ENCODE measurements at places on chromosomes 3 and 15.

GRCh38 chr15:48121849-48122248 lies 1.1 kb downstream of the SLC24A5 start:
- DNase-seq, result no peak

DNA sequence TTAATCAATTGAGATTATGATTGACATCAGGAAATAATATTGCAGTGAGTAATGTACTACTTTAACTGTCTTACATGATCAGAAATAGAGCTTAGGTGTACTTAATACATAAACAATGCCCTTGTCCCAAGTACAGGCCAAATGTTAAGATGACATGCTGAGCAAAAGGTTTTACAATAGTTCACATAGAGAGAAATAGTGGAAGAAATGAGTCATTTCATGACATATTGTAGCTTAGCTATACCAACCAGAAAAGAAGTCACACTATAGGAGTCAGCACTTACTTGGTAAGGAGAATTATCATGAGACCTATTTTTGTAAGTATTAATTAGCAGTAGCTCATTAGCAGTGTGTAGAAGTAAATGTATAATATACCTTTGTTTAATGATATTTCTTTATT lies 96.4 kb upstream of the NANOGP8 start:
- no peak for DNase-seq

GRCh38 chr3:100310355-100310965 lies 24.1 kb upstream of the NIT2 start:
- DNase-seq, result no peak

- no peak for DNase-seq
Measured at GRCh38 chr15:58650102-58650501, 99.4 kb downstream of the ADAM10 start.

GRCh38 chr15:94255540-94255939 lies 24.2 kb downstream of the MCTP2 start:
- DNase-seq, result no peak

DNA sequence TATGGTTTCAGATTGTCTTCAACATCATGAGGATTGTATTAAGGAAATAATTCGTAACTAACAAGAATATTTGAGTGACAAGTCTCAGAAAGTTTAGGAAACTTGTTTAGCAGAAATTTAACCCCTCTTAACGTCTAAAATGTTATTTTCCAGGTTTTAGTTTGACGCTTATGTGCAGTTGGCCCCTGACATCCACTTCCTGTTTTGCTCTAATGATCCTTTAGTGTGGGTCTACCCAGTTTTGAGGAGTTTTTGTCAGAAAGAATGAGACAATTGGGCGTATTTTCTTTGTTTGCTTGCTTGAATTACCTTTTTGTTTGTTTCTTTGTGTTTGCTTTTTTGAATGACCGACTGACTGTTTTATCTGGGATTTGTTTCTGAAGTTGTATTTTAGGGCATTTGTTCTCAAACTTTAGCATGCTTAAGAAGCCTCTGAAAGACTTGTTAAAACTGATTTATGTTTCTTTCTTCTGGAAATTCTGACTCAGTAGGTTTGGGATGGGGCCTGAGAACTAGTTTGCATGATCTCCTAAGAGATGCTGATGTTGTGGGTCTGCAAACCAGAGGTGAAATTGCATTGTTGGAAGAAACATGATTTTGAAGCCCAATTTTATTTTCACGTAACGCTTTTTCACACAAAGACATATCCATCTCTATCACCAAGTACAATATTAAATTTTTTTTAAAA lies 20.6 kb downstream of the RBMS3 start:
- DNase-seq, result no peak

- DNase-seq, result no peak
Measured at GRCh38 chr3:60076331-60076730, 1026.5 kb upstream of the CFAP20DC start.

GRCh38 chr3:120903221-120903620 lies 4.8 kb upstream of the STXBP5L start:
- DNase-seq, result no peak

DNA sequence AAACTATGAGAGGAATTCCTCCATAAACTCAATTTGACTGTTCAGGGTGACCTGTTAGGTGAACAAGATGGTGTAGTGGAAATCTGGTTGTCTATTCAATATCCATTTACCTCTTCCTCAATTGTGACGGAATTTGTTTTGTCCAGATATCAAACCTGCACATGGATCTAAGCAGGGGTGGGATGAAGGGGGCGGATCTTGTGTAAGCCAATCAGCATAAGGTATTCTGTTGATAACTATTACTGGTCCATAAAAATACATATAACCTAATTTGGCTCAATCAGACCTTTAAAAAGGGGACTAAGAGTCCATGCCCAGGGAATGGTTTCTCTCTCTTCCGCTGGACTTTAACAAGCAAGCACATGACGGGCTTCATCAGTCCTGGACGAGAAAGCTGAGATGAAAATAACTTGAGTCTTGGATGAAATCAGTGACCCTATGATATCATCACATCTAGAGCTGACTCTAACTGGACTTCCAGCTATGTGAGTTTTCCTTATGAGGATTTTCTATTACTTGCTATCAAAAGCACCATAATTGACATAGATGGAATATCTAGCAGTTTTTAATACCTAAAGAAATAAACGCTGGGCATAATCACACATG lies 5.7 kb upstream of the POPDC2 start:
- no peak for DNase-seq

DNA sequence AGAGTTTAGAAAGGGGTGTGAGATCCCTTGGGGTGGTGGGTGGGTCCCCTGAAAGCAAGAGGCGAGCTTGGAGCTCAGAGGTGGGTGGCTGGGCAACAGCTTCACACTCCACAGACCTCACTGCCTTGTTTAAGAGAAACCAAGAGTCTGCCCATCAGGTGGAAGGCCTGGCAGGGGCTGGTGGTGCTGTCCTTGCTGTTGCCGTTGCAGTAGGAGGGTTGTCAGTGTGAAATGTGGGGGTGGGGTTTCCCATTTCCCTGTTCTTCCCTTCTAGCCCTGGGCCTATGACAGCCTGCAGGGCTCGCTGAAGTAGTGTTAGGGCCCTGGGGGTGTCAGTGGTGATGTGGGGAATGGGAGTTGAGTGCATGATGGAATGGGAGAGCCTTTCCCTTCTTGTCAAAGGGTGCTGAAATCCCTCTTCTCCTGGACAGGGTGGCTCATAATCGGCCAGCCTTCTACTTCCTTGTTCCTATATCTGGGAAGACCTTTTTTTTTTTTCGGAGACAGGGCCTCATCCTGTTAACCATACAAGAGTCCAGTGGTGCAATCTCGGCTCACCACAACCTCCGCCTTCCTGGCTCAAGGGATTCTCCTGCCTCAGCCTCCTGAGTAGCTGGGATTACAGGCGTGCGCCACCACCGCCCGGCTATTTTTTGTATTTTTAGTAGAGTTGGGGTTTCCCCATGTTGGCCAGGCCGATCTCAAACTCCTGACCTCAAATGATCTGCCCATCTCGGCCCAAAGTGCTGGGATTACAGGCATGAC lies 4.3 kb downstream of the PLEKHO2 start:
- no peak for DNase-seq

GRCh38 chr3:45705839-45706808 lies 16.9 kb downstream of the SACM1L start:
- no peak for DNase-seq

DNA sequence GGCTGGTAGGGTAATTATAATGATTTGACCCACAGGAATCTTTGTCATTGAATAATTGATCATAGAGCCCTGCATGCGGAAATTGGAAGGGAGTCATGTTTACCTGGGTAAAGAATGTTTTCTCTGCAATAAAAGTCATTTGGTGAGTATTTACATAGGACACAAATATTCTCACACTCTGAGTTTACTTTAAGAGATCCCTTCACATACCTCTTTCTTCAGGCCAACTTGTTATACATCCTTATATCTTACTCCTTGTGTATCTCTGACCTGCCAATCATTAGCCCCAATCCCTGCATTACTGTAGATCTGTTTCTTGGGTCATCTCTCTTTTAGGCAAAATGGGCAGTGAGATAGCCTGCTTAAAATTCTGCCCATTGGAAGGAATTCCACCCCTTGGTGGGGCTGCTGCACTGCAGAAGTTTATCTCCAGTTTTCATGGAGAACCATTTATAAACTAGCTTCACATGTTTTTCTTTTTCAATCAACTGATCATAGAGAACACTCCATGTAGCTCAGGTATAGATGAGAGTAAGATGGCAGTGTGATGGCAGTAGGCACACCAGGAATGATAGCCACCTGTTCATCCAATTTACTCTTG lies 46.2 kb downstream of the ILDR1 start:
- DNase-seq, result no peak

DNA sequence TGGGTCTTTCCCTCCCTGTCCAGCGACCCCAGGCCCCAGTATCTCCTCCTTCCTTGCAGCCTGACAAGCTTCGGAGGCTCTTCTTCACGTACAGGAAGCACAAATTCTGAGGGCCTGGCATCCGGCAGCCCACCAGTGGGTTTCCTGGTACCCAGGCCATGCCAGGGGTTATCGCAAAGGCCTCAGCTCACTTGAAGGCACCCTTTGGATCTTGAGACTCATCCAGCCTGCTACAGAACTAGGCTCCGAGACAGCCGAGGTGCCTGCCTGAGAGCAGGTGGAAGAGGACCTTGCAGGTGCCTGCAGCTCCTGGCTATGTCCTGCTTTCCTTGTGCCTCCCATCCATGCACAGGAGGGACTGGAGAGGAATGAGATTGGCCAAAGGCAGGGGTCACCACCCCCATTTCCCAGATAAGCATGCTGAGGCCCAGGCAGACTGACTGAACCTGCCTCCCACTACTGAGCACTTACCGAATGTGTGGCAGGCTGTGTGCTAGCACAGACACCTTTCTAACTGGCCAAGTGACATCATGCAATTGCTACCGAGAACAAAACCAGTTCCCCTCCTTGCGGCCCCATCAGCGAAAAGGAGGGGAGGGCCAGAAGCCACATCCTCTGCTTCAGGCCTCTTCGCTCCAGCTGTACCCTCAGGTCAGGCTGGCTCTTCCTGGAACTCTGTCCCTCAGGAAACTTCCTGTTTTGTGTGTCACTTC lies 11.2 kb downstream of the SH2D7 start:
- DNase-seq, result no peak

DNA sequence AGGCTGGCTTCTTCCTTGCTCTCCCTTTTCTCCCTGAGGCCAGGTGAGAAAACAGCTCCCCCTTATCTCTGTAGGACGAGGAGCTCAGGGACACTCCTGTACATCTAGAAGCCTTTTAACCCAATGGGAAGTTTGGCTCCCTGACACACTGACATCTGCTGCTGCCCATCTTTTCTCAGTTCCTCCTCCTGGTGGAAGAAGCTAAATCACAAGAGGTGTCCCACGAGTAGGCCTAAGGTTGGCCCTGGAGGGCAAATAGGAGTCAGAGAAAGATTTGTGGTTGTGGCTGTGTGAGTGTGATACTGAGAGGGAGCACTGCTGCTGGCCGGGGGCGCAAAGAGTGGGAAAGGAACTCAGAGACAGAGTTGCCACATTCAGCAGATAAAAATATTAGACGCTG lies 49.5 kb downstream of the ARHGAP31 start:
- DNase-seq, result no peak

DNA sequence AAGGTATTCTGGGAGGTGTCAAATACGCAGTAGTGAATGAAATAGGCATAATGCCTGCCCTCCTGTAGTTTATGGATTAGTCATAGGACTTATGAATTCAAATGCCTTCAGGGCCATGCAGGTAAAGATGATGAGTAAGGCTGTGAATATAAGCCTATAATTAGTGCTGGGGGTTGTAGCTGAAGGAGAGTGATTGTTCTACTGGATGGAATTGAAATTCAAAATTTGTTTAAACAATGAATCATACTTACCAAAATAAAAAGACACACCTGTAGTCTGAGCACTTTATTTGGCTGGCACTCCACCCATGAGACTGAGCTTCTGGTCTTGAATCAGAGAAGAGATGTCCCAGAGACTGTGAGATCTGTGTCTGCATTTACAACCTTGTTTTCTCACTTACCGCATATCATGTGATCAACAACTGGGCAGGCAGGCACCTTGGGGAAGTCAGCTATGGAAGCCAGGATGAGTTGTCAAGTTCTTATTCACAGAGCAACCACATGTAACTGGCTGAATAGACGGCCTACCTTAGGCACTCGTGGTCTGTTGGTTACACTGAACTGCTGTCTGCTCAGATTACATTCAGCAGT lies 291.8 kb downstream of the NAALADL2 start:
- no peak for DNase-seq

DNA sequence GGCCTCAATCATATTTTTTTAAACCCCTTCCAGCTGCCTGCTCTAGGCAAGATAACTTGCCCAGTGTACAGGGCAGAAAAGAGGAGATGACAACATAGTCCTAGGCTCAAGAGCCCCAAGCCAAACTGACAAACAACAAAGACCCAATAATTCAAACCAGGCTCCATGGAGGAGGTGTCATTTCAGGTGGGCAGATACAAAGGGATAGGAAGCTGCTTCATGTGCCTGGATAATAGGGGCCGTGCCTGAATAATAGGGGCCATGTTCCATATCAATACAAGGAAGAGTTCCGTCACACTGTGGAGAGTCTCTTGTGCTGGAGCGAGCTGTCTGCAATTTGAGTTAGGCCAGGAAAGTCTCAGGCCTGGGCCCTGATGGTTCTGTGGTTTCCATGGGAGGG lies 35.4 kb upstream of the TRIM71 start:
- DNase-seq, result no peak

DNA sequence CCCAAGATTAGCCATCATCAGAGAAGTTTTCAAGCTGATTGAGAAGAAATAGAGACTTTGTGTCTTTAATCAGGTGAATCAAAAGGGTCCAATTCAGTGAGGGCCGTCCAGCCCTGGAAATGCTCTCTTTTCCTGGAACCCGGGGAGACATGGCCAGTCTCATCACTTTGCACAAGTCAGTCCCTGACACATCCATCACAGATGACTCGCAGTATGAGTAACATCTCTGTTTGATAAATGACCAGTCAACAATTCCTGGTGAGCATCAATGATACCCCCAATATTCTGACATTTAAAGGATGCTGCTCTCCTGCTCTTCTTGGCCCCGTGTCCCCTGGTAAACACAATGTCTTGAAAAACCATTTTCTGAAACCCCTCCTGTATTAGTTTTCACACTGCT lies 26.7 kb downstream of the C3orf20 start:
- DNase-seq, result no peak

DNA sequence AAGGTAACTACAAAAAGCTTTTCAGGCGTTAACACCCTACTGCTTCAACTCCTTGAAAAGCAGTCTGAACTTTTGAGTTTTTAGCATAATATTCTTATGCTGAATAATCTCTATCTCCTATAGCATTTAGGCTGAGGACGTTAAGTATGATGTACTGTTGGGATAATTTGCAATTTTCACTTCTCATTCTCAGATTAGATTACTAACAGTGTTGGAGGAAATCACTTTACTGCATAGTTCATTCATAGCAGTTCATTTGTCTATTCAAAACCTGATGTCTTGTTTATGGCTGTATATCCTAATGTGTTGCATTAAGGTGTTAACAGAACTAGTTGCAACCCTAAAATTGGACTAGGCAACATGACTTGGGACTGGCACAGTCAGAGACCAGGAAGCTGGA lies 983.1 kb downstream of the FHIT start:
- DNase-seq, result no peak
